Vein endothelial cell (primary cell): ENCODE measurements at places on chromosomes 1 and 21. TPM values are rescaled to one million over a fixed set of nuclear protein-coding genes. Genes with fewer than 3 reads are reported as not detected.

OR10T2 gene
- not detected in 2 replicates for total RNA-seq

LRRC39 gene
- 0.29 and 0.65 TPM in 2 replicates for total RNA-seq

NRIP1 gene
- total RNA-seq: 47.7 and 72.1 TPM in 2 replicates

FNDC10 gene
- 2.5 and 2.6 TPM in 2 replicates for total RNA-seq

TRIM46 gene
- total RNA-seq: 6.9 and 12.0 TPM in 2 replicates

SRGAP2B gene
- 64.3 and 66.3 TPM in 2 replicates for total RNA-seq

TIPRL gene
- 27.1 and 33.8 TPM in 2 replicates for total RNA-seq

PIP5K1A gene
- total RNA-seq: 57.8 and 58.0 TPM in 2 replicates

FAM43B gene
- not detected in 2 replicates for total RNA-seq

TMEM54 gene
- total RNA-seq: 25.1 and 28.1 TPM in 2 replicates

TNNI3K gene
- total RNA-seq: 0.10 TPM in 1 of 2 replicates, not detected in the other

CYB561D1 gene
- total RNA-seq: 6.5 and 7.8 TPM in 2 replicates

AMY2A gene
- not detected in 2 replicates for total RNA-seq

GPR37L1 gene
- total RNA-seq: not detected in 2 replicates

ANKRD65 gene
- under 0.01 TPM in 1 of 2 replicates, not detected in the other for total RNA-seq

HHAT gene
- 2.0 and 2.9 TPM in 2 replicates for total RNA-seq

C1QC gene
- total RNA-seq: not detected in 2 replicates

SEC16B gene
- 0.65 and 1.2 TPM in 2 replicates for total RNA-seq

TMEM82 gene
- not detected in 2 replicates for total RNA-seq

RGS2 gene
- 5.6 TPM in 2 replicates for total RNA-seq

TRNP1 gene
- total RNA-seq: 11.1 and 13.3 TPM in 2 replicates

SLAMF7 gene
- not detected in 2 replicates for total RNA-seq

MAN1C1 gene
- total RNA-seq: 4.3 and 6.2 TPM in 2 replicates

MACO1 gene
- 25.8 and 29.2 TPM in 2 replicates for total RNA-seq

CFHR4 gene
- not detected in 2 replicates for total RNA-seq

SFN gene
- total RNA-seq: 0.10 TPM in 1 of 2 replicates, not detected in the other

IGSF3 gene
- 0.76 and 1.3 TPM in 2 replicates for total RNA-seq

ZNF683 gene
- total RNA-seq: not detected in 2 replicates

OR2L3 gene
- total RNA-seq: not detected in 2 replicates

LCE2B gene
- total RNA-seq: not detected in 2 replicates

KCND3 gene
- total RNA-seq: under 0.01 TPM in 2 replicates

HMGN1 gene
- total RNA-seq: 226 and 253 TPM in 2 replicates

KRTAP7-1 gene
- not detected in 2 replicates for total RNA-seq

FMO2 gene
- under 0.01 TPM in 1 of 2 replicates, not detected in the other for total RNA-seq

UTS2 gene
- total RNA-seq: not detected in 2 replicates

SZRD1 gene
- total RNA-seq: 105 TPM in 2 replicates

LRRC38 gene
- total RNA-seq: not detected in 2 replicates

ADAMTS1 gene
- 21.2 and 26.9 TPM in 2 replicates for total RNA-seq

NBPF20 gene
- total RNA-seq: 1.6 and 2.9 TPM in 2 replicates

CNIH3 gene
- 0.76 and 0.98 TPM in 2 replicates for total RNA-seq

RASSF5 gene
- total RNA-seq: 0.19 and 0.33 TPM in 2 replicates

FLG2 gene
- total RNA-seq: not detected in 2 replicates

KRTAP19-7 gene
- total RNA-seq: not detected in 2 replicates

MXRA8 gene
- 1.6 TPM in 2 replicates for total RNA-seq

C1orf141 gene
- not detected in 2 replicates for total RNA-seq

AK5 gene
- total RNA-seq: 8.3 and 20.6 TPM in 2 replicates

LCE1F gene
- not detected in 2 replicates for total RNA-seq

LRRC40 gene
- 22.9 and 30.1 TPM in 2 replicates for total RNA-seq

CRYAA gene
- total RNA-seq: not detected in 2 replicates
